Activated CD4-positive, alpha-beta T cell treated with anti-CD3 and anti-CD28 coated beads, Interleukin-2, amount 50 U/mL, for 16 hours (primary cell): ENCODE measurements at places on chromosomes 1 and 21.

- no peak for DNase-seq
These were observed 4.4 kb upstream of the OR10K1 start for GRCh38 chr1:158457246-158457645.

DNA sequence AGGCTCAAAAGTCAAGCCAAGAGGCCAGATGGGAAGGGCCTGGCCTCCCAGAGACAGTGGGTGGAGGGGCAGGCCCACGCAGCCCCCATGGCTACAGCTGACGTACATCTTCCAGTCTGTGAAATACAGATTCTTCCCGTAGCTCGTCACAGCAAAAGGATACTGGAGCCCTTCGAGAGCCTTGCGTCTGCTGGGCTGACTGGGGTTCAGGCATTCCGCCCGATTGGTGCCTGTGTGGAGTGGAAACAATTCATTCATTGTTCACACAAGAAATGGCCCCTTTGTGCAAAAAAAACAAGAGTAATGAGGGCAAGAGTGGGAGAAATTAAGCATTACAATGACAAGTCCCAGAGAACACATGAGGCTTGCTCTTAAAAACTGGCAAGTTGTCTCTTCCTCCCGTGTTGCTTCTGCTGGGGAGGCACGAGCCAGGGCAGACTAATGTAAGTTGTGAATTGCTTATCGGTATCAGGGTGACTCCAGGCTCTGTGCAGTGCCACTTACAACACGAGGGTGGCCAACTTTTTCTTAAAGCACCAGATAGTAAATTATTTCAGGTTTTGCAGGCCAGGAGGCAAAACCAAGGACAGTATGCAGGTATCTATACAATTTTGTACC is 85.1 kb downstream of the NID1 start:
- DNase-seq = no peak

GRCh38 chr1:221878134-221878533 is 136.2 kb upstream of the DUSP10 start:
- peak; percentile 54 for DNase-seq

- no peak for DNase-seq
These were observed 41.7 kb downstream of the PTGFRN start for GRCh38 chr1:116951200-116951935.

- DNase-seq = no peak
These were observed 1288.3 kb upstream of the B3GALT2 start for GRCh38 chr1:194474701-194475100.

GRCh38 chr1:21618561-21619374 is 50.4 kb downstream of the RAP1GAP start:
- no peak for DNase-seq

DNA sequence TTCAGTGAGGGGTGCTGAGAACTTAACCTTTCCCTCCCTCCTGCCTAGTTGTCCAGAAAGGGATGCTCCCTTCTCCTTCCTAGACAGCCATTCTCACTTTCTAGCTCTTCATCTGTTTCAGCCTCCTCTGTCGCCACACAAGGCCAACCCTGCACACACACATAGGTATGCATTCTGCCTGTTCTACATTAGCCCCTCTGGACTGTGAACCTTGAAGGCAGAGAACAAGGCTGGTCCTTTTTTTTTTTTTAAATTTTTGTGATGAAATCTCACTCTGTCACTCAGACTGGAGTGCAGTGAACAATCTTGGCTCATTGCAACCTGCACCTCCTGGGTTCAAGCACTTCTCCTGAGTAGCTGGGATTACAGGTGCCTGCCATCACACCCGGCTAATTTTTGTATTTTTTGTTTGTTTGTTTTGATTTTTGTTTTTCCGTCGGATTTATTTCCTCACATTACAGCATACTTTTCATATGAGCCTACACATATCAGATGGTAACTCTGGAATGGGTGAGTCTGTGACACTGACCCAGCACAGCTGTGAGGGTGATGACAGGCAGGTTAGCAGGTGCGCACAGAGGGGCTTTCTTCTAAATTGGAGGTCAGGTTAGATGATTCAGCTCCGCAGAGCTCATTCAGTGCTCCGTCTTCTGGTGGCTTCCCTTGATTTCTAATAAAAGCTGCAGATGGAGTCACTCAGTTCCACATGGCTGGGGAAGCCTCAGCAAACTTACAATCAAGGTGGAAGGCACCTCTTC is 4.9 kb upstream of the AKR1A1 start:
- DNase-seq = no peak

- no peak for DNase-seq
These were observed 67.5 kb downstream of the SYT2 start for GRCh38 chr1:202642619-202643291.
